Upper lobe of left lung (tissue), 6 donors: ENCODE measurements at places on chromosomes 16 and 17. TPM values are rescaled to one million over a fixed set of nuclear protein-coding genes. Genes with fewer than 3 reads are reported as not detected.

DNA sequence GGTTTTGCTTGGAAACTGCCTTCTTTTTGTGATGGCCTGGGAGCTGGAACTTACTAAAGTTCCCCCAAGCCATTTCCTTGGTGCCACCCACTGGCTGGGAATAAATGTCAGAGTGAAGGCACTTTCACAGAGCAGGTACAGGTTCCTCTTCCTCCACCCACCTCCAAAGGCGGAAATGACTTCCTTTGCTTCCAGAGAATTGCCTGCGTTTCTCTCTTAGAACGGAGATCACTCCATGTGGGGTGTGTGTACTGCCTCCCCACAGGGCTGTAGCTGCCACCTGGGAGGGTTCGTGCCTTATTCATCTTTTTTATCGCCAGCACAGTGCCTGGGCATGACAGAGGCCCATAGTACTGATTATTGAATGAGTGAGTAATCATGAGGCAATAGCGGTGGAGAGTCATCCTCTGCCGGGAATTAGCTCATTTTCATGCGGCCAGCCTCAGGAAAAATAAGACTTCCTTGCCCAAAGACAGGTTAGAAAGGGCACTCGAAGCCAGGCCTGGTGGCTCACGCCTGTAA is 32.2 kb upstream of the HAS3 start:
- no peak overlapping the region for H3K4me3 ChIP-seq
- H3K27ac ChIP-seq: peak overlapping the region; percentile 42
- DNase-seq: peak; percentile 71
- peaks cover 14% of the 10 kb centered on the region for H3K4me1 ChIP-seq

DNA sequence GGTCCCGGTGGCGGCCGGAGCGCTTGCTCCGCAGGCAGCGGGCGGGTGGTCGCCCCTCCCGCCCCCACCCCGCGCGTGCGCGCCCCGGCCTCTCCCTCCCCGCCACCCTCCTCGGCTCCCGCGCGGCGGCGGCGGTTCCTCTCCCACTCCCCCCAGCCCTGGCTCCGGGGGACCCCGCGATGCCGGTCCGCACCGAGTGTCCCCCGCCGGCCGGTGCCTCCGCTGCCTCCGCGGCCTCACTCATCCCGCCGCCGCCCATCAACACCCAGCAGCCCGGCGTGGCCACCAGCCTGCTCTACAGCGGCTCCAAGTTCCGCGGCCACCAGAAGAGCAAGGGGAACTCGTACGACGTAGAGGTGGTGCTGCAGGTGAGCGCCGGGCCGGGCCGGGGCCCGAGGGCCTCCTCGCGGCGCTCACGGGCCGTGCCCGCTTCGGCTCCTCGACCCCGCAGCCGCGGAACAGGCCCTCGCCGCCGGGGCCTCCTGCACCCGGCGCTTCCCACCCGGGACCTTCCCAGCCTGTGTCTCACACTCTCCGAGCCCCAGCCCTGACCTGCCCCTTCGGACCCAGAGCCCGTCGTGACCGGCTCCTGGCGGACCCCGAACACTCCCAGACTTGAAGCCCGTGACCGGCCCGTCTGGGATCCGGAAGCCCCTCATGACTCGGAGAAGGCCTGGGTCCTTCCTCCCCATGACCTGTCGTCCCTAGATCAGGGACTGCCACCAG is 490 bp downstream of the GID4 start:
- H3K27me3 ChIP-seq: no peaks in the 10 kb centered on the region
- H3K4me1 ChIP-seq: peaks cover 29% of the 10 kb centered on the region
- H3K27ac ChIP-seq: peak overlapping the region; percentile 76
- H3K4me3 ChIP-seq: peak overlapping the region; percentile 97
- peak; percentile 93 for DNase-seq
- H3K36me3 ChIP-seq: no peaks in the 10 kb centered on the region

- H3K4me3 ChIP-seq: no peak overlapping the region
- DNase-seq: no peak
- no peaks in the 10 kb centered on the region for H3K27me3 ChIP-seq
- H3K36me3 ChIP-seq: no peaks in the 10 kb centered on the region
- peaks cover 32% of the 10 kb centered on the region for H3K4me1 ChIP-seq
These were observed 2.3 kb downstream of the NXPH3 start for GRCh38 chr17:49577963-49578362.

GRCh38 chr17:72747501-72747900 is 345.0 kb downstream of the SLC39A11 start:
- H3K27me3 ChIP-seq: no peaks in the 10 kb centered on the region
- H3K4me1 ChIP-seq: no peaks in the 10 kb centered on the region
- H3K36me3 ChIP-seq: no peaks in the 10 kb centered on the region

DNA sequence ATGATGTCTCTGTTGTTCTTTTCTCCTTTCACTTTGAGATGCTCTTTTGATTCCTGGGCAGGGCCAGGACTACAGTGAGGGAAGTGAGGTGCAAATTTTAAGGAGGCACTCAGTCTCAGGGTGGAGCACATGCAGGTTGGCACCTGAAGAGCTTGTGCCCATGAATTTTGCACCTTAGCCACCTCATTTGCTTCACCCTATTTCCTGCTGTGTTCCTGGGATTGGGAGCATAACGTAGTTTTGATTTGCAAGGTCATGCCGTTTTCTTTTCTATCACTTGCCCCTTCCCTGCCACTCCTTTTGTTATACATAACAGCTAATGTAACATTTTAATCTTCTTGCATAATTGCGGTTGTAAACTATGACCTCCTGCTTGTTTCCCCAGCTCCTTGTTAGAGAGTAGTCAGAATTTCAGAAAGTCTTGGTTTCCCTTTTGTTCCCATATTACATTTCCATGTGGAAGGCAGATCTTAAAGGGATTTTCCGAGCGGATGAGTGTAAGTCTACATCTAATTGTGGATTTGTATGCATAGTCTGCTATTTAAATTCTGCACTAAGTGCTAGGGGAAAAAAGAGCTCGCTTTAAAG is 9.8 kb downstream of the PMFBP1 start:
- no peaks in the 10 kb centered on the region for H3K4me1 ChIP-seq
- no peak for DNase-seq
- H3K4me3 ChIP-seq: no peak overlapping the region
- H3K36me3 ChIP-seq: no peaks in the 10 kb centered on the region
- no peak overlapping the region for H3K27ac ChIP-seq

- H3K36me3 ChIP-seq: peaks cover 19% of the 10 kb centered on the region
- no peak for DNase-seq
- H3K4me3 ChIP-seq: peak overlapping the region; percentile 38
- peaks cover 22% of the 10 kb centered on the region for H3K4me1 ChIP-seq
- peaks cover 5% of the 10 kb centered on the region for H3K27me3 ChIP-seq
- no peak overlapping the region for H3K27ac ChIP-seq
These were observed 5.6 kb downstream of the PHOSPHO1 start for GRCh38 chr17:49224997-49225337.

DNA sequence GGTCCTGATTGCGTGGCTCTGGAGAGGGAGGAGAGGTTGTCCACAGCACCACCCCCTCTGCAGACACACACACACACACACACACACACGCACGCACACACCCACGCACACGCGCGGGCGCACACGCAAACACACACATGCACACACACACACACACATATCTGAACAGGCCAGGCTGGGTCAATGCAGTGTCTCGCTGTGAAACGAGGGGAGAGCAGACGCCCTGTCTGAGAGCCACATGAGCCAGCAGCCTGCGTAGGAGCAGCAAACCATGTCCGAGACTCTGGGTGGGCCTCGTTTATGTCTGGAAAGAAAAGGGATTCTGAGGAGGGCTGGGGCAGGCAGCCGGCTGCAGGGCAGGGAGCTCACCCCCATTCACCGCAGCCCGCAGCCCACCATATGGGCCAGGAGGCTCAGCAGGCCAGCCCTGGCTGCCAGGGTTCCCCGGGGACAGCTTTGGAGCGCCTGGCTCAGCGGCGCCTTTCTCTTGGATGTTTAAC is 93.3 kb upstream of the TNRC6C start:
- no peak overlapping the region for H3K4me3 ChIP-seq
- DNase-seq: no peak
- H3K4me1 ChIP-seq: peaks cover 14% of the 10 kb centered on the region
- no peak overlapping the region for H3K27ac ChIP-seq
- H3K27me3 ChIP-seq: no peaks in the 10 kb centered on the region
- no peaks in the 10 kb centered on the region for H3K36me3 ChIP-seq

GRCh38 chr17:74862108-74862901 is 2.6 kb upstream of the GRIN2C start:
- peak; percentile 71 for DNase-seq
- H3K4me1 ChIP-seq: peaks cover 26% of the 10 kb centered on the region
- H3K36me3 ChIP-seq: no peaks in the 10 kb centered on the region
- no peak overlapping the region for H3K27ac ChIP-seq

DNA sequence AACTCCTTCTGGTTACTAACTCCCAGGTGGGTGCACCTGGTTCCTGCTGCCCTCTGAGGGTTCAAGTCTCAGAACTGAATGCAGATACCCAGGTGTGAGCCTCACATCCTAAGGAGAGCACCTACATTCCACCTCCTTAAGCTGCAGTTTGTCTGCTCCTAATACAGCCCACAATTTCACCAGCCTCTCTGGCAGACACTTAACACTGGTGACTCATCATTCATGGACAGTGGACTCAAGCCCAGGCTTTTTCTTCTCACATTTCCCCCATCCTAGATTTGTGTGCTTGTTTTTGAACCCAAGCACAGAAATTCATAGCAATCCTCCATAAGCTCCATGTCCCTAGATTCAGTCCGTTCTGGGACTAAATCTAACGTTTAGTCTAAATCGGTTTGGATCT is 7.0 kb upstream of the MAF start:
- no peaks in the 10 kb centered on the region for H3K36me3 ChIP-seq
- H3K4me3 ChIP-seq: no peak overlapping the region
- peaks cover under 1% of the 10 kb centered on the region for H3K4me1 ChIP-seq
- DNase-seq: no peak
- no peaks in the 10 kb centered on the region for H3K27me3 ChIP-seq

- H3K4me3 ChIP-seq: no peak overlapping the region
- peak overlapping the region; percentile 9 for H3K27ac ChIP-seq
- no peaks in the 10 kb centered on the region for H3K36me3 ChIP-seq
- DNase-seq: no peak
- H3K27me3 ChIP-seq: no peaks in the 10 kb centered on the region
- peaks cover 42% of the 10 kb centered on the region for H3K4me1 ChIP-seq
These were observed 5.5 kb downstream of the IGSF6 start for GRCh38 chr16:21646721-21647561.

- peaks cover 23% of the 10 kb centered on the region for H3K4me1 ChIP-seq
- H3K36me3 ChIP-seq: peaks cover 6% of the 10 kb centered on the region
- H3K4me3 ChIP-seq: no peak overlapping the region
- H3K27me3 ChIP-seq: no peaks in the 10 kb centered on the region
- peak overlapping the region; percentile 4 for H3K27ac ChIP-seq
- DNase-seq: peak; percentile 24
These were observed 2.7 kb upstream of the CEMP1 start for GRCh38 chr16:2533912-2534311.

DNA sequence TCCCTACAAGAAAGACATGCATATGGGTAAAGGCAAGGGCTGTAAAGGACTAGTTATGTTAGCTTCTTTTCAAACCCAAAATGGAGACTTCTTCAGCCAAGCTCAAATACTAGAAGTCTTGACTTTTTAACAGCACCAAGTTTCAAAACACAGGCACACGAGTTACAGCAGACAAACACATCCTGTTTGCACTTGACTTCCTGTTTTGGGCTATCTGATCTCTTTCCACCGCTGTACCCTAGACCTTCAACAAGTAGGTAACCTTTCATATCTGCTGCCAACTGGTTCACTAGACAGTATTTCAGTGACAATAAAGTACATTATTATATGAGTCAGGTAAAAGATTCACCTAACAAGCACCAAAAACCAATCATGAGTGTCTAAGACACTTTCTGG is 12.3 kb downstream of the RFFL start:
- no peaks in the 10 kb centered on the region for H3K27me3 ChIP-seq
- peaks cover 28% of the 10 kb centered on the region for H3K4me1 ChIP-seq
- H3K27ac ChIP-seq: peak overlapping the region; percentile 65
- no peak for DNase-seq

GRCh38 chr16:66581246-66581952 is 2.1 kb downstream of the CMTM2 start:
- no peaks in the 10 kb centered on the region for H3K27me3 ChIP-seq
- no peak for DNase-seq
- H3K27ac ChIP-seq: no peak overlapping the region

- no peak overlapping the region for H3K4me3 ChIP-seq
- H3K36me3 ChIP-seq: no peaks in the 10 kb centered on the region
- no peak overlapping the region for H3K27ac ChIP-seq
- H3K27me3 ChIP-seq: no peaks in the 10 kb centered on the region
These were observed 49.7 kb downstream of the NTN1 start for GRCh38 chr17:9071016-9071415.

- H3K36me3 ChIP-seq: peaks cover 90% of the 10 kb centered on the region
- H3K4me1 ChIP-seq: no peaks in the 10 kb centered on the region
- no peak overlapping the region for H3K27ac ChIP-seq
- no peaks in the 10 kb centered on the region for H3K27me3 ChIP-seq
- no peak for DNase-seq
These were observed 22.2 kb upstream of the CLEC18C start for GRCh38 chr16:70151391-70151790.

- no peaks in the 10 kb centered on the region for H3K27me3 ChIP-seq
- H3K4me3 ChIP-seq: no peak overlapping the region
- DNase-seq: no peak
- no peaks in the 10 kb centered on the region for H3K4me1 ChIP-seq
These were observed 151.5 kb downstream of the CEP112 start for GRCh38 chr17:66040402-66040801.

DNA sequence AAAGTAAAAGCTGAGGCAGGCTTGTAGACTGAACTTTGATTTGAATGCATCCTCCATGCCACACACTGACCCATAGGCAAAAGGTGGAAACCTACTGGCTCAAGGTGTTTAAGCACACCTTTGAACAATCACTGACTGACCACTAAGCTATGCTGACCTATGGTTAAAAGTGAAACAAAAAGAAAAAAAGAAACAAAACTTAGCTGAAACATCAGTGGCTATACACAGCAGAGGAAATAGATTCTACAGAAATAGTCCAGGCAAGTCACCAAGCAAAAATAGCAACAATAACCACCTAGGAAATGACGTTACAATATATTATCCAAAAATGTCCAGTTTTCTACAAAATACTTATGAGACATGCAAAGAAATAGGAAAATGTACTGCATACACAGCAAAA is 60.2 kb downstream of the RPGRIP1L start:
- no peak for DNase-seq
- no peak overlapping the region for H3K4me3 ChIP-seq
- no peaks in the 10 kb centered on the region for H3K36me3 ChIP-seq
- H3K27ac ChIP-seq: no peak overlapping the region
- no peaks in the 10 kb centered on the region for H3K4me1 ChIP-seq
- no peaks in the 10 kb centered on the region for H3K27me3 ChIP-seq

TMEM114 gene
- total RNA-seq: not detected

BCL6B gene
- total RNA-seq: 21.0 TPM

TBC1D3B gene
- 8.0 TPM for total RNA-seq

MYOCD gene
- total RNA-seq: 0.91 TPM

C16orf95 gene
- total RNA-seq: 3.9 TPM

TVP23A gene
- 0.91 TPM for total RNA-seq

LPCAT2 gene
- 15.1 TPM for total RNA-seq

TPPP3 gene
- 118 TPM for total RNA-seq

CSH1 gene
- not detected for total RNA-seq

C1QTNF8 gene
- total RNA-seq: not detected
